ENCODE measurements at places on chromosomes 16 and 17. TPM values are rescaled to one million over a fixed set of nuclear protein-coding genes. Genes with fewer than 3 reads are reported as not detected.

- H3K36me3 ChIP-seq, result no peaks in the 10 kb centered on the region
- peak overlapping the region; percentile 86 for H3K27ac ChIP-seq
- no peak overlapping the region for H3K4me3 ChIP-seq
- DNase-seq, result no peak
Measured at GRCh38 chr17:28746611-28747050, 2.8 kb downstream of the TRAF4 start.

- H3K4me3 ChIP-seq, result no peak overlapping the region
- no peaks in the 10 kb centered on the region for H3K36me3 ChIP-seq
- H3K27me3 ChIP-seq, result no peaks in the 10 kb centered on the region
- peak overlapping the region; percentile 35 for H3K27ac ChIP-seq
- peak; percentile 54 for DNase-seq
Measured at GRCh38 chr16:72876221-72876620, 171.7 kb downstream of the ZFHX3 start.

DNA sequence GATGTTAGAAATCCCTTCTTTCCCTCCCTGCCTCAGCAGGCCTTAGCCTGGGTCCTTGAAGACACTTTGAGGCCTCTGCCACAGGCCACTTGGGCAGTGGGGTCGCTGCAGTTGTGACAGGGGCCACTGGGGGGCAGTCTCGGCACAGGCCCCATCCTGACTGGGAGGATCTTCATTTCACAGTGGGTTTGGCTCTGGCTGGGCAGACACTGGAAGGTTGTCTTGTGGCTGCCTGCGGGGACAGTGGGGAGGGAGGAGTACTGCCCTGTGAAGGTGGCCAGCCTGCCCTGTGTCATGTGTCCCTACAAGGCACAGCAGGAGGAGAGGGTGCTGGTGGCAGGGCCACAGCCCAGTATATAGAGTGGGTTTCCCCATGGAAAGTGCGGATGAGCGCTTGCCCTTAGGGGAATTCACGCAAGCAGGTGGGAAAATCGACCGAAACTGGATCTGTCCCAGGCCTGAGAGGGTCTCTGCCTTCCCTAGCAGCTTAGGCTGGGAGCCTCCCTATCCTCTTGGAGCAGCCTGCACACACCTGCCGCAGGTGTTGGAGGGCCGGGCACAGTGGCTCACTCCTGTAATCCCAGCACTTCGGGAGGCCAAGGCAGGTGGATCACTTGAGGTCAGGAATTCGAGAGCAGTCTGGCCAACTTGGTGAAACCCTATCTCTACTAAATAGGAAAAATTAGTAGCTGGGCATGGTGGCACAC lies 28.8 kb downstream of the GINS2 start:
- H3K4me1 ChIP-seq, result no peaks in the 10 kb centered on the region
- no peaks in the 10 kb centered on the region for H3K36me3 ChIP-seq
- peak; percentile 57 for DNase-seq
- no peak overlapping the region for H3K4me3 ChIP-seq
- H3K27me3 ChIP-seq, result no peaks in the 10 kb centered on the region

GRCh38 chr17:61405686-61406536 lies 6.3 kb downstream of the TBX2 start:
- no peaks in the 10 kb centered on the region for H3K36me3 ChIP-seq
- H3K27me3 ChIP-seq, result no peaks in the 10 kb centered on the region
- H3K4me1 ChIP-seq, result no peaks in the 10 kb centered on the region
- no peak for DNase-seq
- H3K4me3 ChIP-seq, result no peak overlapping the region

TP53TG3 gene
- total RNA-seq, result not detected

NPIPB13 gene
- 16.2 TPM for total RNA-seq

- no peak overlapping the region for H3K27ac ChIP-seq
- no peaks in the 10 kb centered on the region for H3K27me3 ChIP-seq
- no peak overlapping the region for H3K4me3 ChIP-seq
Measured at GRCh38 chr17:37848690-37849616, 75.3 kb upstream of the TBC1D3K start.

DNA sequence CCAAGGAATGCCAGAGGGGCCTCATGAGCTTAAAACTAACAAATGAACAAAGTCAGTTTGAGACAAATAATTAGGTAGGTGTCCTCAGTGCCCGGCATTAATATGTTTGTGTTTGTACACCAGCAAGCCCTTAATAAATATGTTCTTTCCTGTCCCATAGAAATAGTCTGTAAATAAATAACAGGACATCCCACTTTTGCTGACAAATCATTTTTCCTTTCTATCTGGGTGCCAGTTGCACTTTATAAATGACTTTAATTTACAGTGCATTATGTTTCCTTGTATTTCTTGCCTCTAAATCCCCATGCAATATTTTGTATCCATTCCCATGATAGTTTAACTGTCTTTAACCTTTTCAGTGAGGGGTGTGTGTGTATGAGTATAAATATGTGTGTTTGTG lies 170.3 kb downstream of the CBLN1 start:
- no peaks in the 10 kb centered on the region for H3K36me3 ChIP-seq
- no peak overlapping the region for H3K27ac ChIP-seq
- no peaks in the 10 kb centered on the region for H3K27me3 ChIP-seq
- DNase-seq, result no peak
- H3K4me1 ChIP-seq, result no peaks in the 10 kb centered on the region
- no peak overlapping the region for H3K4me3 ChIP-seq

Data from uterus (tissue), 4 donors.